ENCODE measurements at places on chromosomes 2 and 18. TPM values are rescaled to one million over a fixed set of nuclear protein-coding genes. Genes with fewer than 3 reads are reported as not detected.
A peak's percentile ranks its signal among the peaks of the same experiment; 100 is the strongest.

Gene TRPM8
- not detected for total RNA-seq

Gene NEB
- 0.40 TPM for total RNA-seq

Gene SCN9A
- 0.52 TPM for total RNA-seq

Gene SP9
- not detected for total RNA-seq

Gene ZNF804A
- not detected for total RNA-seq

Gene RAB6C
- total RNA-seq: not detected

Gene NEDD4L
- total RNA-seq: 5.6 TPM

Gene PAX8
- 0.74 TPM for total RNA-seq

Gene ALS2
- total RNA-seq: 10.7 TPM

Gene DARS1
- 90.9 TPM for total RNA-seq

Gene RPE
- total RNA-seq: 49.2 TPM

Gene COL3A1
- total RNA-seq: not detected

Gene GREB1L
- total RNA-seq: not detected

DNA sequence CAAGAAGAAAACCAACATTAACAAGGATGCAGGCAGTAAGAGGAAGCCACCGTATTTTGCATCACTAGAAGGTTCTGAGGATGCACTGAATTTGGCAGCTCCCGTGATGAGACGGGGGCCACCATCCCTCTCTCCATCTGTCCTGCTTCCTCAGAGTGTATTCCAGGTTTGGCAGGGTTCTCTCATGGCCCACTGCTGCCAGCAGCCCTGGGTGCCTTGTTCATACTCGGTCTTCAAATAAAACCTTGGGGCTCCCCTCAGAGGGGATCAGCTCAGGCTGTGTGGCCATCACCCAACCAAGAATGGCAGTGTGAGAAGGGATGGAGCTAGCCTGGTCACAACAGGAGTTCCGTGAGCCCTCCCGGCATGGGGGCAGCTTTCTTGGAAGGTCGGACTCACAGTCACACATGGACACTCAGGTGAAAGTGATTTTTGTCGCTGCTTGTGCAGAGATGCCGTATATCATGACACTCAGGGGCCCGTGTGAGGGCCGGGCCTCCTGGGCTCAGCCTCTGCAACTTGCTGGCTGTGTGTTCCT is 12.8 kb upstream of the MBP start:
- peaks cover 33% of the 10 kb centered on the region for H3K36me3 ChIP-seq
- no peak overlapping the region for H3K4me3 ChIP-seq

- H3K36me3 ChIP-seq: no peaks in the 10 kb centered on the region
- H3K27me3 ChIP-seq: peaks cover 24% of the 10 kb centered on the region
- H3K27ac ChIP-seq: no peak overlapping the region
- peaks cover 8% of the 10 kb centered on the region for H3K4me1 ChIP-seq
These were observed 32.3 kb downstream of the CYP27C1 start for GRCh38 chr2:127187831-127188230.

DNA sequence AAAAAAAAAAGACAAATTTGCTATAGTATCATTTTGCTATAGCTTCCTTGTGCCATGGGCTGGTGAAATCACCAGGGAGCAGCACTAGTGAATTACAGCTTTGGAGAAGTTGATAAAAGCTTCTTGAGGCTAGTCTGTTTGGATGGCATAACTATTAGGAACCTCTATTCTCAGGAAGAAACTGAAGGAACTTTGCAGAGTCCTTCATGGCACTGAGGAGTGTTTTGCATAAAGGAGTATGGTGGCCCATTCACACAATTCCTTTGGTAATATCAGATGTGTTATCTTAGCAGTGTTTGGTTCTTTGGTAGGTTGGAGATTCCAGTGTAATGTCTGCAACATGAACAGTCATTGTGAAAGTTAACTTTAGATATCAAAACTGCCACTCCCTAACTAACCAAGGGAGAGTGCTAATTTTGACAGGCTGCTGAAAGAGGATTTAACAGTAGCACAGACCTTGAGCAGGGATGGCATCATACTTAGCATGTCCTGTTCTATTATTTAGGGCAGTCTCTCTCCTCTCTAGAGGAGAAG is 76.6 kb upstream of the ZFP36L2 start:
- H3K4me3 ChIP-seq: no peak overlapping the region
- H3K4me1 ChIP-seq: peaks cover 42% of the 10 kb centered on the region
- H3K27me3 ChIP-seq: no peaks in the 10 kb centered on the region
- H3K27ac ChIP-seq: no peak overlapping the region

DNA sequence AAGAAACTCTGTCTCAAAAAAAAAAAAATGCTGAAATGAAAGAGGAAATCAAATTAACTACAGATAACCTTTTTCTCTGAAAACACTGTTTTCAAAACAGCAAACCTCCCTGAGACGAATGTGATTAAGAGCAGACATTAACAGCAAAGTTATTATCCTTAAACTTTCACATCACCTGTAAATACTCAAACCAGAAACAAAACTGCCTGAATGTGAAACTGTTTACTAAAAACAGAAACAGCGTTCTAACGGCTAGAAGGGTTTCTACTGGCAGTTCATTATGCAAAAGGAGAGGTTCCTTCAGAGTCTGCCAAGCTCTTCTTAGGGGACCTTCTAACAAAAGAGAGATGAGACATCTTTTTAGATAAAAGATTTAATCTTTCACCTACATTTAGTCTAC is 45.9 kb downstream of the PNO1 start:
- peaks cover 28% of the 10 kb centered on the region for H3K36me3 ChIP-seq
- DNase-seq: peak; percentile 9
- H3K27me3 ChIP-seq: no peaks in the 10 kb centered on the region
- H3K27ac ChIP-seq: peak overlapping the region; percentile 85
- peaks cover 73% of the 10 kb centered on the region for H3K4me1 ChIP-seq

DNA sequence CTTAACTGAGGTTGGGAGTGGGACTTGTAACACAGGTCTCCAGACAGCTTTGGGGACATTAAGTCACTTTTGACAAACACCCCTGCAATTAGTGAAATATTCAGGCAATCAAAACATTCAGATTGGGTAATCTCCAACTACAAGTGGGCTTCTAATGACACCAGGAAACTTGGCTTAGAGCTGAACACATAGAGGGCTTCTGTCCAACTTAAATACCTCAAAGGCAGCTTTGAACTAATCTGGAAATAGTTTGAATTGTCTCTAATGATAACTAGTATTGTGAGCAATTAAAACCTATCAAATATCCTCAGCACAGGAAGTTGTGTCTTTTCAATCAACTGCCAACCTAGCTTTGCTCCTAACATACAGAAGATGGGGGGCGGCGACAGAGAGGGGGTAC is 5.1 kb upstream of the ASPRV1 start:
- H3K27me3 ChIP-seq: no peaks in the 10 kb centered on the region
- DNase-seq: no peak
- peaks cover 4% of the 10 kb centered on the region for H3K4me1 ChIP-seq
- no peak overlapping the region for H3K4me3 ChIP-seq

GRCh38 chr2:220930271-220931076 is 641.6 kb downstream of the EPHA4 start:
- H3K36me3 ChIP-seq: no peaks in the 10 kb centered on the region
- no peaks in the 10 kb centered on the region for H3K4me1 ChIP-seq
- no peak overlapping the region for H3K27ac ChIP-seq

DNA sequence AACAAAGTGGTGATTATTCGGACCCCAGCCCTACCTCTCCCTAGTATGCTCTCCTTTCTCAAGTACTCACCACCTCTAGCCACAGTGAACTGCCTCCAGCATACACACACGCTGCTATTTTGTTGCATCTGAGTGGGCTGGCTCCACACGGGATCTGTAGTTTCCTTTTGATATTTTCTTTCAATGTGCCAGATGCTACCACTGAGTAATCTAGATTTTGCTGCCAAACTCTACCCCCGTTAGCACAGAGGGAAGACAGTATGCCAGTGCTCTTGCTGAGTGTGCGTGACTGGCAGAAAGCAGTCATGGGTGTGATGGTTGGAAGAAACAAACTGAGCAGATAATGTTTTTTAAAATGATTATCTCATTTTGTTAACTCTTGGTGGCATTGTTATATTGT is 11.6 kb downstream of the CFLAR start:
- H3K4me1 ChIP-seq: peaks cover 90% of the 10 kb centered on the region
- DNase-seq: peak; percentile 45
- peak overlapping the region; percentile 96 for H3K27ac ChIP-seq
- peak overlapping the region; percentile 91 for H3K4me3 ChIP-seq

DNA sequence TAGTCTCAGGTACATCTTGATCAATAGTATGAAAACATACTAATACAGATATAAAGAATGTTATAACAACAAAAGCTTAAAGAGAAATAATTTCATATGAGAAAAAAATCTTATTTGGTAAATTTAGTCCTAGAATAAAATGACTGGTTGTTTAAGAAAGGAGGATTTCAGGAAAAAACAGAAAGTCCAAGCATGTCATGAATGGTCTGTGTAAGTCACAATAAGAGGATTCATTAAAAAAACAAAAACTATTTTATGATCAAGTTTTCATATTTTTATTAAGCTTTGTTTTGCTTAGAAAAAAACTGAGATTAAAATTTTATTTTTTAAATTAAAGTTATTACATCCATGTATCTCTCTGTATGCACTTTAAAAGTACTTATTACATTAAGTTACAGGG is 353.9 kb upstream of the SPHKAP start:
- H3K27ac ChIP-seq: no peak overlapping the region
- H3K4me1 ChIP-seq: no peaks in the 10 kb centered on the region
- DNase-seq: no peak
- no peak overlapping the region for H3K4me3 ChIP-seq

GRCh38 chr2:9020267-9020666 is 16.8 kb upstream of the MBOAT2 start:
- H3K4me1 ChIP-seq: no peaks in the 10 kb centered on the region
- H3K27ac ChIP-seq: no peak overlapping the region
- H3K27me3 ChIP-seq: peaks cover 26% of the 10 kb centered on the region
- no peak for DNase-seq

GRCh38 chr2:197075754-197076337 is 149.3 kb upstream of the PGAP1 start:
- H3K27ac ChIP-seq: no peak overlapping the region
- no peak overlapping the region for H3K4me3 ChIP-seq

- H3K27ac ChIP-seq: no peak overlapping the region
- no peak overlapping the region for H3K4me3 ChIP-seq
- no peaks in the 10 kb centered on the region for H3K36me3 ChIP-seq
- H3K4me1 ChIP-seq: no peaks in the 10 kb centered on the region
- H3K27me3 ChIP-seq: peaks cover 7% of the 10 kb centered on the region
- DNase-seq: no peak
These were observed 177.9 kb upstream of the NABP1 start for GRCh38 chr2:191499874-191500565.

DNA sequence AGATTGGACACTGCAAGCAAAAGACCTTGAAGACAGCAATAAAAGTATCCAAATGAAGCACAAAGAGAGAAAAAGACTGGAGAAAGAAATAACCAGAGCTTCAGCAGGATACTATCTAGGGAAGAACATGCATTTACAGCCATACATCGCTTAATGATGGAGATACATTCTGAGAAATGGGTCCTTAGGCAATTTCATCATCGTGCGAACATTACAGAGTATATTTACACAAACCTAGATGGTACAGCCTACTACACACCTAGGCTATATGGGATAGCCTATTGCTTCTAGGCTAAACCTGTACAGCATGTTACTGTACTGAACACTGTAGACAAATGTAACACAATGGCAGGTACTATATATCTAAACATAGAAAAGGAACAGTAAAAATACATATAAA is 11.9 kb downstream of the OLA1 start:
- no peak overlapping the region for H3K4me3 ChIP-seq
- H3K4me1 ChIP-seq: peaks cover 18% of the 10 kb centered on the region
- no peak overlapping the region for H3K27ac ChIP-seq

DNA sequence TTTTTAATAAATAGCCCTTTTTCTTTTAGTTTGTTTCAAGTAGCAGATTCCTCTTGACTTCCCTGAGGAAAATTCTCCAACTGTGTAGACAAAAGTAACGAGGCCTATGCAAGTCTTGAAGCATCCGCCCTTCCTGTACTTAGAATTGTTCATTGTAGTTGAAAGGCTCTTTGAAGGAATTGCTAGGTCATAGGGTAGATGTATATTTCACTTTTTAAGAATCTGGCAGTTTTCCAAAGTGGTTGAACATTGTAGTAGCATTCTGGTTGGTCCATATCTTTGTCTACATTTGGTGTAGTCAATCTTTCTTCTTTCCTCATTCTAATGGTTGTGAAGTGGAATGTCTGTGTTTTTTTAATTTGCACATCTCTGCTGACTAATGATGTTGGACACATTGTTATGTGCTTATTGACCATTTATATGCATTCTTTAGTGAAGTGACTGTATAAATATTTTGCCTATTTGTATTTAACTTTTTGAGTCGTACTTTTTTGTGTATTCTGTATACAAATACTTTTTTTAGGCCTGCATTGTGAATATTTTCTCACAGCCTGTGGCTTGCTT is 5.6 kb upstream of the SERPINB11 start:
- H3K4me1 ChIP-seq: no peaks in the 10 kb centered on the region
- peaks cover 1% of the 10 kb centered on the region for H3K27me3 ChIP-seq
- no peak overlapping the region for H3K4me3 ChIP-seq
- no peak overlapping the region for H3K27ac ChIP-seq
- no peak for DNase-seq

DNA sequence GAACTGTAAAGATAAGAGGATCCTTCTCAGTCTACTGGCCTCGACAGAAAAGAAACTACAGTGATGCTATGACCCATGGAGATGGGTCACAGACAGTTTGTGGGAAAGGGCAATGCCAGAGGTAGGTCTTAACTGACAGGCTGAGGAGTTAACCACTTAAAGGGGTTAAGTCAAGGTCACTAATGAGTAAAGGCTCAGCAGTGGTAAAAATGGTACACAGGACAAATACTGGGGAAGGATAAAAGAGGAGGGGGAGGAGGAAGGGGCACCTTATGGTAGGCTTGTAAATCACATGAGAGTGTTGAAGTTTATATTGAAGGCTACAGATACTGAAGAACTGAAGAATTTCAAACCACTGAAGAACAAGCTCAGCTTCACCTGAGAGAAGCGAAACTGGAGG is 9.9 kb downstream of the IER3IP1 start:
- no peaks in the 10 kb centered on the region for H3K27me3 ChIP-seq
- peaks cover 13% of the 10 kb centered on the region for H3K36me3 ChIP-seq
- H3K4me3 ChIP-seq: no peak overlapping the region
- H3K27ac ChIP-seq: no peak overlapping the region

- H3K4me1 ChIP-seq: no peaks in the 10 kb centered on the region
- H3K27ac ChIP-seq: no peak overlapping the region
- H3K4me3 ChIP-seq: no peak overlapping the region
These were observed 32.6 kb downstream of the CCDC102B start for GRCh38 chr18:68830256-68831045.

GRCh38 chr2:43397411-43397810 is 171.0 kb upstream of the ZFP36L2 start:
- DNase-seq: no peak
- H3K4me3 ChIP-seq: no peak overlapping the region
- peaks cover 16% of the 10 kb centered on the region for H3K4me1 ChIP-seq
- H3K36me3 ChIP-seq: peaks cover 44% of the 10 kb centered on the region
- H3K27ac ChIP-seq: no peak overlapping the region

GRCh38 chr2:229044581-229044980 is 226.5 kb downstream of the PID1 start:
- no peaks in the 10 kb centered on the region for H3K36me3 ChIP-seq
- no peaks in the 10 kb centered on the region for H3K27me3 ChIP-seq
- no peaks in the 10 kb centered on the region for H3K4me1 ChIP-seq
- no peak overlapping the region for H3K4me3 ChIP-seq

Measured in activated CD4-positive, alpha-beta T cell treated with anti-CD3 and anti-CD28 coated beads, Interleukin-2, amount 10 ng/mL, durations not matched to agents 7 days and 5 days (primary cell).